NCI-H1092 treated with DMSO at 0.1 percent for 48 hours (cell line): ENCODE measurements at places on chromosomes 6 and 20.

- no peak for DNase-seq
Observed at GRCh38 chr6:123812621-123813020, 9.0 kb downstream of the NKAIN2 start.

- DNase-seq, result no peak
Observed at GRCh38 chr6:39333644-39334438, 11.3 kb upstream of the KCNK16 start.

DNA sequence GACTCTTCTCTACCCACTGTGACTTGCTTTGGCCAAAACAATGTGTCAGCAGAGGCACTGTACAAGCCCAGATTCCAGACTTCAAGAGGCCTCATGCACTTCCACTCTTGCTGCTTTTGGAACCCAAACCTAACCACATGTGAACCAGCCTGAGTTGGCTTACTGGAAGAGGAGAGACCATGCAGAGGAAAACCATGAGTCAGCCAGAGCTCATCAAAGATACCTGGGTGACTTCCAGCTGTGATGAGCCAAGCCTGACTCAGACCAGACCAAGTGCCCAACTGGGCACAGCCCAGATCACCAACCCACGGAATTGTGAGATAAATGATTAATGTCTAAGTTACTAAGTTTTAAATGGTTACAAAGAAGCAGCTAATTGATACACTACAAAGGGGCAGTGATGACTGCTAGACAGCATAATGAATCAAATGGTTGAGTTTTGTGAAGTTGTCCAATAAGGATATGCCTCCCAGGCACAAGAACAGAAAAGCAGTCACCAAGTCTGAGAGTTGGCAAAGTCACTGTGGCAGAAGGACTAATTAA, 16.2 kb upstream of the BEND6 start:
- no peak for DNase-seq

DNA sequence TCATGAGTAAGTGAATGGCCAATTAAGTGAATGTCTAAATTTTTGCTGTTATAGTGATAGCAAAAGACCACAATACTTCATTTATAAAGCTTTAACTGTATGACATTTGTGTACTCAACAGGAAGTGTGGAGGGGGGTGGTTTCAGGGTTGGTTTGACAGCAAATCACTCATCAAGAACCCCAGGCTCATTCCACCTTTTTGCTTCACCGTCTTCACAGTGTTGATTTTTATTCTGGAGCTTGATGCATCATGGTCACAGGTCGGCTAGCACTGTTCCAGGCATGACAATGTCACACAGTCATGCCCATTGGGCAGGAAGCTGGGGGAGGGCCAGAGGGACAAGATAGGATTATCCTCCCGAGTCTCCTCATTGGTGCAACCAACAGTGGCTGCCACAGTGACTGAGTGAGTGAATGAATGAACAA, 75.0 kb downstream of the MDGA1 start:
- no peak for DNase-seq

GRCh38 chr20:57245997-57246396, 20.4 kb downstream of the BMP7 start:
- no peak for DNase-seq

DNA sequence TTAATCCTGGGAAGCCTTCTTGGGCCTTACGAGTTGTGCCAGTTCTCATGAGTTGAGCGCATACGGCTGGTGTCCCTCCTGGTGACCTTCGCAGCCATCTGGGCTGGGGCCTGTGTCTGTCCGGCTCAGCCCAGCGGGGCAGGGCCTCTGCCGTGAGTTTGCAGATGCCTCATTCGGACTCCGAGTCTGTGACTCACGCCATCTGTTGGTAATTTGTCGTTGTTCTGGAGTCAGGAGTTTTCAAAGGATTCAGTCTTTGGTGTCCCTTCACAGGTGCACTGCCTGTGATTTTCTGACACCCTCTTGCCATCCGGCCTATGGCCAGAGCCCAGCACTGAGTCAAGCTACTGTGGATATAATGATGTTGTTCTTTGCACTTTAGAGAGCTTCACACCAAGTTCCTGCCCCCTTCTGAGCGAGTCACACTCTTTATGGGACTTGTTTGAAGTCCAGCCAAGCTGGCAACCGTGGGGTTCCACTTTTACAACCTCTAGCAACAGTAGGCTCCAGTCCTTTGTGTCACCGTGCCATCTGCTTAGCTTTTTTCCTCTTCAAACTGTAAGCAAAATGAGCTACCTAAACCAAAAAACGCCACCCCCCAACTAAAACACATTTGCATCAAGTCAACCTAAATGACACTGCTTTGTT, 175.6 kb downstream of the AIG1 start:
- DNase-seq, result no peak

- DNase-seq, result peak; percentile 11
Observed at GRCh38 chr20:45592574-45593189, 13.6 kb upstream of the WFDC8 start.

DNA sequence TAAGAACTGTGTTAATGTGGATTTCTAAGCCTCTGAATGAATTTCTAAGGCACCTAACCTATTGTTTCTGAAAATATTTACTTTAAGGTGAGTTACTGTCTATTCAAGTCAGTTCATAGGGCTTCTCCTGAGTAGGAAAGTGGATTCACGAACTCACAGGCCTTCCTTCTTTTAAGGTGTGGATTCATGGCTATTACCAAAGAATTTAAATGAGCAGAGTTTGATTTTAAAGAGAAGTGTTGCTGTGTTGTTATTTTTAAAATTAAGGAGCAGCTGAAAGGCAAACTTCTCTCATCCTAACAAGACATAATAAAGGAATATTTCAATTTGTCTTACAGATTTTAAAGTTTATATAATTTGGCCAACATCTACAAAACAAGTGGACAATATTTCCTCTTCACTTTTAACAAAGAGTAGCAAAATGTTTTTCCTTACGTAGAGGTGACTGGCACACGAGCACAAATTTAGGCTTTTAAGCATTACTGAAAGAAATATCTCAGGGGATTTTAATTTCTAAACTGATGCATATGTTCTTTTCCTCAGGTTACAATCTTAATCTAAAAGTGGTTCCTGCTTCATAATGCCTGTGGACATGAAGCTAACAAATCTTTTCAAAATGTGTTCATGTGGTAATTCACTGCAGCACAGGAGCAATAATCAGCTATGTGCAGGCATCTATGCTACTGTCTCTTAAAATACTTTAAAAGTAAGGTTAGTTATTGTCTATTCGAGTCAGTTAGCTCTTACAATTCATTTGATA, 602 bp upstream of the TSPYL4 start:
- DNase-seq, result no peak

DNA sequence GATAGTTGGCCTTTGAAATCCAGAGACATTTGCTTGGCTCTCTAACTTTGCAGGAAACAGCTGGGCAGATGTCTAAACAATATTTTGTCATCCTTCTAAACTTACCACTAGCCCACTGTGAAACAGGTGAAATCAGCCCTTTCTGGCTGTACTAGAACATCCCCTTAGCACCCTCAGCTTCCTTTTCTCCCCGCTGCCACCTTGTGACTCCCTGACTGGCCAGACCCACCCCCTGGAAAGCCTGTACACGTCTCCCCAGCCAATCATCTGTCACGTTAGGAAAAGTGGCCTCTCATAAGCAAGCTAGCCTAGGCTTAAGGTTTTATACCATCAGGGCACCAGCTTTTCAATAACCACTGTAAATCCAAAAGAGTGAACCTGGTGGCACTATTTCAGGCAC, 88.6 kb upstream of the E2F3 start:
- no peak for DNase-seq

- DNase-seq, result no peak
Observed at GRCh38 chr20:59939052-59939878, 840 bp downstream of the PPP1R3D start.

- no peak for DNase-seq
Observed at GRCh38 chr6:116251568-116252384, 2.1 kb downstream of the TSPYL4 start.

DNA sequence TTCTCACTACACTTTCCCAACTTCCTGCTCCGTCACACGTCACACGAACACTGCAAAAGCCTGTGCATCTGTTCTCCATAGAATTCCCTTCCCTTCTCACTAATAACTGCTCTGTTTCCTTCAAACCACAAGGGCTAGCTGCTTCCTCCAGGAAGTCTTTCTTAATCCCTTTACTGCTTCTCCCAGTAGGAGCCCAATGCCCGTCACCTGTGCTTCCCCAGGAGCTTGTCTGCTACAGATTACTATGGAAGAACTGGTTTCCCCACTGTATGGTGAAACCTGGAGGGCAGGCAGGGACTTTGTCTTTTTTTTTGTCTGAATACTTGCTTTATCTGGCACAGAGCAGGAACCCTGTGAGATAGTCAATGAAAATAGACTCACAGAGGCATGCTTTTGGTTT, 444.7 kb upstream of the MAP3K7 start:
- no peak for DNase-seq

- peak; percentile 6 for DNase-seq
Observed at GRCh38 chr6:49522710-49523593, 23.2 kb downstream of the GLYATL3 start.

- DNase-seq, result no peak
Observed at GRCh38 chr20:48732081-48732829, 95.5 kb downstream of the PREX1 start.

- no peak for DNase-seq
Observed at GRCh38 chr6:32439602-32440214, at the start of gene HLA-DRA. Gene HLA-DRA (plus strand): TSS chr6:32439887. CDS start chr6:32439951, 64 bp downstream.

GRCh38 chr20:50077818-50078601, 34.9 kb downstream of the UBE2V1 start:
- no peak for DNase-seq

DNA sequence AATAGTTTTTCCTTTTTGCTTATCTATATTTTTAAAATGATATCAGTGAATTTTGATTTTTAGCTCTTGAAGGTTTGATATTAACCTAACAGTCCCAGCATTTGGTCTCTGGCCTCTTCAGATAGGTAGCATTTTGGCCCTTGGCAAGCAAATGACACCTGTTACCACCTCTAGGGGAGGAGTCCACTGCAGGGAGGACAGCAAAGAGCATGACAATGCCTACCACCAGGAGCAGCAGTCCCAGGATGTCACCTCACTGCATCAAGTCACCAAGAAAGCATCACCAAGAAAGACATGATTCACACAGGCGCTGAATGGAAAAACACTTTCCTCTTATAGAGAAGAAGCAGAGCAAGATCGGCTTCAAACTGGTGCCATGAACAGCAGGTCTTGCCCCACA, 224.3 kb downstream of the UBE3D start:
- DNase-seq, result no peak

DNA sequence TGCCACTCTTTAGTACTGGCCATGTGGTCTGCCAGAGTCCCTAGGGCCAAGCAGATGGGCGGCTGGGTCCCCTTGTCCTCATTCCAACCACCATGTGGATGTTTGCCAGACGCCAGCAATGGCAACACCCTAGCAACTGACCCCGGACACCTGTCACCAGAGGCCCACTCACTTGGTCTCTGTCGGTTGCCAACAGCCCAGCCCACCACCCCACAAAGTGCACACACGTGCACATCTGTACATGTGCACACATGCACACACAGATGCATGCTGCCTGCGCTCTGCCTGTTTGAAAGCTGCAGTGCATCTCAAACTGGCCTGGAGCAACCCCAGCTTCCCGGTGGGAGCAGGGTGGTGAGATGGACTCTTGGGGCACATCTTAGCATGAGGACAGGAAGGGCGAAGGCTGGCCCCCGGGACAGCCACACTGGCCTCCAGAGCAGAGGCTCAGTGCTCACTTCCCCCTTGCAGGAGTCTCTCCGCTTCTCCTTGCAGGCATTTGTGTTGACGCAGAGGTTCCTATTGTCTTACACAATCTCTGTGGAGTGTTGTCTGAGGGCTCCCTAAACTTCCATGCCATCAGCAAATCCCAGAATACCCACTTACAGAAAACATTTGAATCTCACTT, 54.0 kb downstream of the PSMG4 start:
- no peak for DNase-seq

DNA sequence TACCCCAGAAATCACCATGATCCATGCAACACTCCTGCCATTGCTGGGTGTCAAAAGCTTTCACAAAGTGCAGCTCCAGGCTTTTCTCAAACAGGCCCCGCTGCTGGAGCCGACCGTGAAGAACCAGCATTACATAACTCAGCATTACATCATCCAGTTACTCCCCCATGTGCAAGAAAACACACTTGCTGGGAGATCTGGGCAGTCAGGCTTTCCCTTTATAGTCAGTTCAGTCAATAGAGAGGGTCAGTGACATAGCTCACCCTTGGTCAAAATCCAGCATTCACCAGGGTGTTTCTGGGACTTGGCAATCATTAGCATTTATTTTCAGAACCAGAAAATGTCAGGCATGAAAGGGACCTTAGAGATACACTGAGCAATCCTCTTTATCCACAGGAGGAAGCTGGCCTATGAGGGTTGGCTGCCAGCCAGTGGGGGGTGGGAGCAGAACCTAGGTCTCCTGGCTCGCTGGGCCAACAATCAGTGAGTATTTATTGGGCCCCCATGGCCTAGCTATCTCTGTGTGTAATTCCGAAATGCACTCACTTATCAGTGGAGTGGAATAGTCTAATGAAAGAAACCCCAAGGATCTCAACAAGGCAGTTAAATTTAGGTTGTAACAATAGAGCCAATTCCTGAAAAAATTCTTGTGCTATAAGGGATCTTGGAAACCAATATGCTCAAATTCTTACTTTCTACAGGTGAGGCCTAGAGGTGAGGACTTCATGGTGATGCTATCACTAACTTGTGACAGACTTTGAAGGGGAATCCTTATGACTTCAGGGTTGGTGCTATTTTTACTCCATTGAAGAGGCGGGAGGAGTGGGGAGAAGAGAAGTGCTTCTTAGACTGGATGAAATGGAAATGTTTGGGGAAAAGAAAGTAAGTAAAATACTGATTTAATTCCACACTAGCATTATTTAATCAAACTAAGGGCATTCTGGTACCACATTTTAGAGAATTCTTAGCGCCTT, 54.6 kb downstream of the LYRM4 start:
- no peak for DNase-seq

- no peak for DNase-seq
Observed at GRCh38 chr6:118494091-118494490, 54.0 kb upstream of the PLN start.

GRCh38 chr20:2140561-2140960, 38.9 kb downstream of the STK35 start:
- no peak for DNase-seq

DNA sequence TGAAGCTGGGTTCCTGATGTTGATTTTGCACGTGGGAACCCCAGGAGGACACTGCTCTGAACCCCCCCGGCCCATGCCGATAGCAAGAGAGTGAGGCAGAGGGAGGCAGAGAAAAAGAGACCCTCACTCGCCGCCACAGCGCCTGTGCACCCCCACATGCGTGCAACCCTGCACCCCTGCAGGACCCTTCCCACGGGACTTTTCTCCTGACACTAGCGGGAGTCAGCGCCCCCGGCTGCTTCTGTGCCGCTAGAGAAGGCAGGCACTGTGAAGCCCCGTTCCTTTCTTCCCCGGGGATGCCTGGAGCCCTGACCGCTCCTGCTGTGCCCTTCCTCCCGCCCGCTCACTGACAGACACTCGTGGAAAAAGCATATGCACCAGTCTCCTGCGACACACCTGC, 67.4 kb downstream of the GMPR start:
- no peak for DNase-seq

- no peak for DNase-seq
Observed at GRCh38 chr20:53569606-53570307, 23.9 kb downstream of the ZNF217 start.

DNA sequence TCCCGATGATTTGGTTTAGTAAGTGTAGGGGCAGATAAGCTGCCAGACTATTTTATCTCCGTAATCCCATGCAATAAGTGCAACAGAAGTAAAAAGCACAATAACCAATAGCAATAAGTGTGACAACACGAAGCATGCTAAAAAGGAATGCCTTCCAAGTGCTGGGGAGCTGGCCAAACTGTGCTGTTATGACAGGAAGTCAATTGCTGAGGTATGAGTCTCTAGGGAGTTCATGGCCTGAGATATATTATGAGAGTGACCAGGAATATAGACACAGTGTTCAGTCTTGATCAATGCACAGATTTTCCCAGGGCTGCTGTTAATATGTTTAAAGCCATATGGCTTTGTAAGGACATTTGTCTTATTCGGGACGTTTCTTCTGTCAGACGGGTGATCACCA, 10.5 kb upstream of the ANGPT4 start:
- no peak for DNase-seq
